Right atrium auricular region (tissue), 2 donors: ENCODE measurements at places on chromosomes 11 and 22. TPM values are rescaled to one million over a fixed set of nuclear protein-coding genes. Genes with fewer than 3 reads are reported as not detected.
A peak's percentile ranks its signal among the peaks of the same experiment; 100 is the strongest.

GRCh38 chr11:130588471-130588870 is 140.0 kb downstream of the ADAMTS15 start:
- no peaks in the 10 kb centered on the region for H3K36me3 ChIP-seq
- H3K27ac ChIP-seq = no peak overlapping the region
- no peak overlapping the region for H3K4me3 ChIP-seq
- DNase-seq = no peak

- peaks cover 40% of the 10 kb centered on the region for H3K4me1 ChIP-seq
- peak within 1 kb of the TSS; percentile 99 for H3K27ac ChIP-seq
- DNase-seq = no peak
- H3K36me3 ChIP-seq = peaks cover 33% of the 10 kb centered on the region
Observed at GRCh38 chr22:41620589-41621098, at the start of gene DESI1. TSS of gene DESI1 (minus strand) at chr22:41621043. CDS start at chr22:41620839, 204 bp downstream.

- no peak overlapping the region for H3K27ac ChIP-seq
- H3K4me1 ChIP-seq = peaks cover 22% of the 10 kb centered on the region
- no peak overlapping the region for H3K4me3 ChIP-seq
- H3K27me3 ChIP-seq = no peaks in the 10 kb centered on the region
Observed at GRCh38 chr11:13343931-13344717, 66.5 kb downstream of the BMAL1 start.

DNA sequence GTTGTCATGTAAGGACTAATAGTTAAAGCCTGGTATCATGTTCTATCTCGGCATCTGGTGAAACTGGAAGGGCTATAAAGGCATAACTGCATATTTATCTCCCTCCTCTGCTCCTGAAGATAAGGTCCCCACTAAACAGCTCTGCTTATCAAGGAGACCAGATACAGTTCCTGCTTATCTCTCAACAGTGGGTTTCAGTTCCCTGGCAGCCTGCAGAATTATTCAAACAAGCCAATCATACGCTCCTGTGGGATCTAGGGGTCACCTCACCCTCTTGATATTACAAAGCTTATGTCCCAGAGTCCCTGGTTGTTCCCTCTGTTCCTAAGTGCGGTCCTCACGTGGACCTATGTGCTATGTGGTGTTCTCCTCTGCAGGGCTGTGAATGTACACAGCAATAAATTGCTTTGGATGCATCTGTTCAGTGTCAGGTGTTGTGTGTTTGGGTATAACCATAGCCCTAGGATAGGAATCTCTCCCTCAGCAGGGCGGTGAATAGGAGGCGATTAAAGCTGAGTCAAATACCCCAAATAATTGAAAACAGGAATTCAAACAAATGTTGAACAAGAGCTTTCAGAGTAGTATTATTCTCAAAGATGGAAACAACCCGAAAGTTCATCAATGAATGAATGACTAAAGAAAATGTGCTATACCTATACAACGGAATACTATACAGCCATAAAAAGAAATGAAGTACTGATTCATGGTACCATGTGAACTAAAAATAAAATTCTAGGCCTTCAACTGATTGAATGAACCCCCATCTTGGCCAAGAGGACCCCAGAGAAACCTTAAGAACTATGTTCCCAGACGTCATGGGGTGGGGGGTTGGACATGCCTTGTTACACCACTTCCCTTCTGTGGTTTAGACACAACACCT is 3.1 kb upstream of the OOSP4A start:
- H3K4me3 ChIP-seq = no peak overlapping the region
- H3K27ac ChIP-seq = peak overlapping the region; percentile 26

GRCh38 chr11:45995342-45995734 is 72.9 kb downstream of the LARGE2 start:
- no peaks in the 10 kb centered on the region for H3K36me3 ChIP-seq
- no peak for DNase-seq
- H3K4me1 ChIP-seq = peaks cover 21% of the 10 kb centered on the region
- H3K27ac ChIP-seq = no peak overlapping the region
- no peaks in the 10 kb centered on the region for H3K27me3 ChIP-seq

DNA sequence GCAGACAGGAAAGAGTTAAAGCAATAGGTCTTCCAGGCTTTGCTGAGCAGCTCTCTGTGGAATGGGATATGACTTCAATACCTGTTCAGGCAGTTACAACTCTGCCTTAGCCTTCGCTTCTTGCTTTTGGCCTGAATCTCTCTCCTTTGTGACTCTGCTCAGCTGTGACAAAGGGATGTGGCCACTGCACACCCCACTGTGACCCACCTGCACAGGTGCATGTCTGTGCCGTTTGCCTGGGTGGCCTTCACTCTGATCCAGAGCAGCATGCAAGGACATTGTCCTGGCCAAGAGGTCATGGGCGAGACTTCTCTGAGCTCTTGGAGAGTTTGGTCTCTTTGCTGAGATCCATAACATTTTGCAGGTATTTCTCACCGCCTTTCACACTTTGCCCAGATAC is 891.3 kb downstream of the BRD1 start:
- H3K4me3 ChIP-seq = no peak overlapping the region
- no peak overlapping the region for H3K27ac ChIP-seq
- H3K27me3 ChIP-seq = no peaks in the 10 kb centered on the region
- peak; percentile 46 for DNase-seq
- no peaks in the 10 kb centered on the region for H3K4me1 ChIP-seq
- H3K36me3 ChIP-seq = no peaks in the 10 kb centered on the region

- peak; percentile 68 for DNase-seq
- H3K27ac ChIP-seq = peak overlapping the region; percentile 94
- H3K4me3 ChIP-seq = peak overlapping the region; percentile 71
- peaks cover 16% of the 10 kb centered on the region for H3K36me3 ChIP-seq
- peaks cover 18% of the 10 kb centered on the region for H3K4me1 ChIP-seq
Observed at GRCh38 chr11:125625225-125625629, 264 bp downstream of the CHEK1 start.

GRCh38 chr22:37633089-37633624 is 6.3 kb upstream of the SH3BP1 start:
- H3K4me1 ChIP-seq = peaks cover 26% of the 10 kb centered on the region
- peak overlapping the region; percentile 63 for H3K27ac ChIP-seq
- H3K27me3 ChIP-seq = no peaks in the 10 kb centered on the region
- H3K36me3 ChIP-seq = peaks cover 6% of the 10 kb centered on the region

PRRG4 gene
- 1.4 TPM for total RNA-seq

TUBA8 gene
- 97.3 TPM for total RNA-seq

UBE2L6 gene
- 22.5 TPM for total RNA-seq

TMPRSS13 gene
- total RNA-seq = not detected

LRRC74B gene
- not detected for total RNA-seq
